ENCODE measurements at places on chromosomes 4 and X.

GRCh38 chr4:17313194-17313593 lies 198.7 kb downstream of the QDPR start:
- no peak for DNase-seq

DNA sequence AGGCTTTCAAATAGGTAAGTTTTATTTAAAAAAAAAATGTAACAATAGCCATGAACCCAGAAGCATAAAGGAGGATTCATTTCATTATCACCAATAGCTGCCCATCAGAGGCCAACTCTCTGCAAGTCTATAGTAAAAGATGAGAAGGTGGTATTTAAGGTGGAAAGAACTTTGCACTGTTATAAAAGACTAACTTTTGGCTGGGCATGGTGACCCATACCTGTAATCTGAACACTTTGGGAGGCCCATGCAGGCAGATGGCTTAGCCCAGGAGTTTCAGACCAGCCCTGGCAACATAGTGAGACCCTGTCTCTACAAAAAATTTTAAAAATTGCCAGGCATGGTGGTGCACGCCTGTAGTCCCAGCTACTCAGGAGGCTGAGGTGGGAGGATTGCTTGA lies 43.3 kb downstream of the RPS3A start:
- DNase-seq: no peak

DNA sequence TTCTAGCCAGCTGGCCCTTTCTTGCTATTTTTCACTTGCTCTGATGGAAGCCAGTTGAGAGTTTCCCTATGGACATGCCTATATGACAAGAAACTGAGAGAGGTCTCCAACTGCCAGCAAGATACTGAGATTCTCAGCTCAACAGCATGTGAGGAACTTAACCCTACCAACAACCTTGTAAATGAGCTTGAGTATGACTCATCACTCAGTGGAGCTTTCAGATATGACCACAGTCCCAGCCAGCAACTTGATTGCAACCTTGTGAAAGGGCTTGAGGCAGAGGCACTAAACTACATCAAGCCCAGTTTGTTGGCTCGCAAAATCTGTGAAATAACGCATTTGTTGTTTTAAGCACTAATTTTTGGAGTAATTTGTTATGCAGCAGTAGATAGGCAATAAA lies 175.8 kb downstream of the COMMD8 start:
- no peak for DNase-seq

DNA sequence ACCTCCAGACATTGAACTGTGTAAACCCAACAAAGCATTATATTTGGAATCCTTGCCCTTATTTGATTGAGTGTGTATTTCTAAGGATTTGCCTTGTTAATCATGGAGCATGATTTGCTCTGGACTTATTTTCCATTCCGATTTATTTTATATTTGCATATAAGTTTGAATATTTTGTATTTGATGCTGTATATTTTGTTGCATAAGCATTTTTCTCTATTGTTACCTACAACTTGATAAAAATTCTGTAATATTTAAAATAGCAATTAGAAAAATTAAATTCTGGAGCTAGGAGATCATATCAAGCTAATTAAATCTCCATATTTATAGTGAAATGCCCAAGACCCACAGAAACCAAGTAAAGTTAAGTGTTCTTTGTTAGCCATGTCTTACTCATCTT lies 47.2 kb downstream of the USO1 start:
- DNase-seq: no peak
